Panc1 (cell line): ENCODE measurements at places on chromosomes 5 and 9. TPM values are rescaled to one million over a fixed set of nuclear protein-coding genes. Genes with fewer than 3 reads are reported as not detected.

The GHR gene
- 0.05 TPM for total RNA-seq

The ZBTB26 gene
- total RNA-seq = 4.5 TPM

GRCh38 chr9:109794361-109795012, 14.5 kb downstream of the PALM2AKAP2 start:
- H3K27me3 ChIP-seq = no peaks in the 10 kb centered on the region
- no peak for DNase-seq
- no peaks in the 10 kb centered on the region for H3K36me3 ChIP-seq
- no peaks in the 10 kb centered on the region for H3K4me1 ChIP-seq
- H3K4me3 ChIP-seq = no peak overlapping the region

The FGF18 gene
- 1.7 TPM for total RNA-seq

The GZMA gene
- not detected for total RNA-seq

The FGFR4 gene
- total RNA-seq = 7.5 TPM

- no peak overlapping the region for H3K4me3 ChIP-seq
- no peak for DNase-seq
- H3K27me3 ChIP-seq = no peaks in the 10 kb centered on the region
- no peaks in the 10 kb centered on the region for H3K36me3 ChIP-seq
- H3K27ac ChIP-seq = no peak overlapping the region
These were observed 16.4 kb upstream of the ANXA6 start for GRCh38 chr5:151173711-151174611.

- no peak overlapping the region for H3K4me3 ChIP-seq
- DNase-seq = peak; percentile 4
- no peak overlapping the region for H3K27ac ChIP-seq
- H3K4me1 ChIP-seq = no peaks in the 10 kb centered on the region
- no peaks in the 10 kb centered on the region for H3K36me3 ChIP-seq
These were observed 98.4 kb downstream of the FBXL7 start for GRCh38 chr5:15598294-15598902.

- H3K36me3 ChIP-seq = no peaks in the 10 kb centered on the region
- no peak overlapping the region for H3K4me3 ChIP-seq
- DNase-seq = no peak
- no peaks in the 10 kb centered on the region for H3K4me1 ChIP-seq
- H3K27me3 ChIP-seq = no peaks in the 10 kb centered on the region
These were observed 203.6 kb downstream of the SNX18 start for GRCh38 chr5:54721116-54721515.

DNA sequence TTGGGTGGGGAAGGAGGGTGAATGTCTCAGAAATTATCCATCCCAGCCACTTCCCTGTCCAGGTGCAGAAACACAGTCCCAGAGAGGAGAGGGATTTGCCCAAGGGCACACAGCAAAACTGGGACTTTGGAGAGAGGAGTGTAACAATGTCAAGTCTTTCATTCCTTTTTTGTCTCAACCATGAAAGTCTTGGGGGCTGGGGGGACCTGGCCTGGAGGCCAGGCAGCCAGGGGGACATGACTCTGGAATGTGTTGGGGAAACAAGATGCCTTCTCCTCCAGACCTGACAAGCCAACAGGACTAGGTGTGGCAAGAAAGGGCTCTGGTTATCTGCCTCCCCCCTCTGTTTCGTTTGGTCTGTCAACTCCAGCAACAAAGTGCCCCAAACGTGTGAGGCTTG, 13.9 kb upstream of the HAND1 start:
- peaks cover 21% of the 10 kb centered on the region for H3K27me3 ChIP-seq
- no peak overlapping the region for H3K27ac ChIP-seq

- no peaks in the 10 kb centered on the region for H3K36me3 ChIP-seq
- no peak for DNase-seq
- no peak overlapping the region for H3K4me3 ChIP-seq
- no peaks in the 10 kb centered on the region for H3K4me1 ChIP-seq
- no peak overlapping the region for H3K27ac ChIP-seq
- H3K27me3 ChIP-seq = no peaks in the 10 kb centered on the region
These were observed 47.5 kb downstream of the EXD3 start for GRCh38 chr9:137375321-137376058.

DNA sequence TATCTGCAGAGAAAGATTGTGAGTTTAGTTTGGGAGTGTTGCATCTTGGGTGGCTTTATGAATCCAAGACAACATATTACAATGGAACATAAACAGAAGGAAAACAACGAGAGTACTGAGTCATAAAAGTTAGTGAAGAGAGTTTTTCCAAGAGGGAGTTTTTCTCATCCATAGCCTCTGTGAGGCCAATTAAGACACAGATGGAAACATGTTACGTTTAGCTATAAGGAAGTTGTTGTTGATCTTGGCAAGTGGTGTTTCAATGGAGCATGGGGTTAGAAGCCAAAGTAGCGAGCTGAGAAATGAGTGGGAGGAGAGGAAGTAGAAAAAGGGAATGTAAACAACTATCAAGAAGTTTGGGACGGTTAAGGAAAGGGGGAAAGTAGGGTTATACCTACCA, 53.3 kb upstream of the SPATA31D4 start:
- H3K4me3 ChIP-seq = no peak overlapping the region
- DNase-seq = no peak
- no peaks in the 10 kb centered on the region for H3K36me3 ChIP-seq
- no peaks in the 10 kb centered on the region for H3K4me1 ChIP-seq

The NUTM2G gene
- not detected for total RNA-seq

GRCh38 chr9:109068764-109069163, 51.0 kb downstream of the TMEM245 start:
- H3K27ac ChIP-seq = no peak overlapping the region
- H3K4me3 ChIP-seq = no peak overlapping the region
- peaks cover 7% of the 10 kb centered on the region for H3K36me3 ChIP-seq
- no peak for DNase-seq

DNA sequence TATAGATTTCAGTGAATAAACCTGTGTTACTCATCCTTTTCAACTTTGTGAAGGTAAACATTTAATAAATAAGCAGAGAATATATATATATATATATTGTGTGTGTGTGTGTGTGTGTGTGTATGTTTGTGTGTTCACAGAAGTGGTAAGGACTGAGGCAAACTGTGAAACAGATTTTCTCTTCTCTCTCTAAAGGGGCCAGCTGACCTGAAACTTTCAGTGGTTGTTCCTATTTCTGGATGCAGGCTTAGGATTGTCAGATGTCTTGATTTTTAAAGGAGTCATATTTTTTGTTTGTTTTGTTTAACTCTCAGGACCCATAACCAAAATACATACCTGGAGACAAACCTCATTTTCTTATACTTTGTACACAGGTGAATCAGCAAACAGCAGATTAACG, 714.9 kb upstream of the MEF2C start:
- H3K36me3 ChIP-seq = no peaks in the 10 kb centered on the region
- no peaks in the 10 kb centered on the region for H3K27me3 ChIP-seq
- H3K4me1 ChIP-seq = no peaks in the 10 kb centered on the region
- no peak for DNase-seq
- H3K27ac ChIP-seq = no peak overlapping the region
- no peak overlapping the region for H3K4me3 ChIP-seq

DNA sequence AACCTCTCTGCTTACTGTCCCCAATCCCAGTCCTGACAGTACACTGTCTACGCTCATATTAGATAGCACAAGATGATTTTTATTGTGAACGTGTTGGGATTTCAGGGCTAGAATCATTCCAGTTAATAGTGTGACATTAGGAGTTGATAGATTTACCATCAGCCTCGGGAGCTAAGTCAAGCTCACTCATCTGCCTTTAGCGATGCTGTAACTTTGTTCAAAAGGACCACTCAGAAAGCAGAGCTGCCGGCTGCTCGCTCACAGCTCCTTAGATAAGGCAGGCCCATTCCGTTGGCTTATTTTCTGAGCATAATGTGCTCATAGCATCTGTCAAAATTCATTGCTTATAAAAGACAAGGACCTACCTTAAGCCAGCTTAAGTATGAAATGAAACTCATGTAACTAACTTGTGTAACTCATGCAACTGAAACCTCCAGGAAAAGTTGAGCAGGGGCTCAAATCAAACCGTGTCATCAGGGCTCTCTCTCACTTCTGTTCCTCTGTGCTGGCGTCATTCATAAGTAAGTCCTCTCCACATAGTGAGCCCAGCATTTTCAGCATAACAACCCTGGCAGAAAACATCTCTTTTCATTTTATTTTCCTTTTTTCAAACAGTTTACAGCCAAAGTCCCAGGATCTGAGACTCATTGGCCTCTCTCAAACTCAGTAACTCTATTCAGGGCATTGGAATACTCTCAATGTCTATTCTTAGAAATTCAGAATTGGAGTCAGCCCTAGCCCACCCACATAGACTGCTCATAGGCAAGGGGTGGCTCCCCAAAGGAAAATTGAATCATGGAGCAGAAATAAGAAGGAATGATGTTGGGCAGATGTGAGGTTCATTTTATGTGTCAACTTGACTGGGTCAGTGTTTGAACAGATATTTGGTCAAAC, 208.8 kb downstream of the MAN2A1 start:
- H3K4me1 ChIP-seq = no peaks in the 10 kb centered on the region
- no peak overlapping the region for H3K27ac ChIP-seq
- no peak overlapping the region for H3K4me3 ChIP-seq
- H3K36me3 ChIP-seq = no peaks in the 10 kb centered on the region
- no peaks in the 10 kb centered on the region for H3K27me3 ChIP-seq
- DNase-seq = no peak

GRCh38 chr5:1064383-1065142, 47.3 kb downstream of the SLC12A7 start:
- H3K36me3 ChIP-seq = peaks cover 6% of the 10 kb centered on the region
- no peak overlapping the region for H3K27ac ChIP-seq
- H3K4me3 ChIP-seq = no peak overlapping the region
- H3K27me3 ChIP-seq = no peaks in the 10 kb centered on the region
- no peak for DNase-seq

DNA sequence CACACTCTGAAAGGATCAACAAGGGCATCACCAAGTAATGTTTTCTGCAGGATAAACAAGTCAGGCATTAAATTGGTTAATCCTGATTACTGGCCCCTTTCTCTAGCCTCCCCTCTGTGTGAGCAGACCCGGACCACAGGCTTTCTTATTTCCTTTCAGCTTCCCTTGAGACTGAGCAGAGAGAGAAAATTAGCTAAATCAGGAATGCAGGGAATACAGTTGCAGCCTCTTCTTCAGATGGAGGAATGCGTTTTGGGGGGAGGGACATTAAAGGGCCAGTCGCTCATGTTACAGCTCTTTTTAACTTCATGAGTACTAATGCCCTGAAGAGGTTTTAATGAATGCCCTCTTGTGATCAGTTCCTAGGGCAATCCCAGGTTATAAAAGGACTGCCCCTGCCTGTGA, 19.8 kb downstream of the PCDHAC2 start:
- no peak for DNase-seq
- H3K27me3 ChIP-seq = no peaks in the 10 kb centered on the region
- no peak overlapping the region for H3K27ac ChIP-seq
- no peaks in the 10 kb centered on the region; the same call in 1 of the 2 replicates for H3K36me3 ChIP-seq
- H3K4me1 ChIP-seq = no peaks in the 10 kb centered on the region
- H3K4me3 ChIP-seq = no peak overlapping the region

- no peak overlapping the region for H3K27ac ChIP-seq
- no peak overlapping the region for H3K4me3 ChIP-seq
- no peaks in the 10 kb centered on the region for H3K36me3 ChIP-seq
- H3K27me3 ChIP-seq = no peaks in the 10 kb centered on the region
These were observed 1.8 kb upstream of the WDR31 start for GRCh38 chr9:113341712-113342410.

The SLC45A2 gene
- not detected for total RNA-seq

DNA sequence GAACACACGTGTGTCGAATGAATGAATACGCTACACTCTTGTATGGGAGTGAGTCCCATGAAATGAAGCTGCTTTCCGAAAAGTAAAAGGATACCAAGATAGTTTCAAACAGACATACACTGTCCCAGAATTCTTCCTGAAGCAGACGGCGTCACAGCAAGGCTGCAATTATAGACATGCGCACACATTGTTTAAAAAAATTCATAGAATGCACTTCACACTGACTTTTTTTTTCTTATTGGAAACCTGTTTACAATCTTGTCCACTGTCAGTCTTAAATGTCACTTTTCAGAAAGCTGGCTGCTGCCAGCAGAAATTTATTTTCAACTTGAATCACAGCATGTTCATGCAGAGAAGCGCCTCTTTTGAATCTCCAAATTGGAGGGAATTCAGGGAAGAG, 124.8 kb downstream of the CRB2 start:
- DNase-seq = no peak
- H3K27me3 ChIP-seq = no peaks in the 10 kb centered on the region
- H3K4me3 ChIP-seq = no peak overlapping the region
- no peaks in the 10 kb centered on the region for H3K36me3 ChIP-seq
- no peak overlapping the region for H3K27ac ChIP-seq

DNA sequence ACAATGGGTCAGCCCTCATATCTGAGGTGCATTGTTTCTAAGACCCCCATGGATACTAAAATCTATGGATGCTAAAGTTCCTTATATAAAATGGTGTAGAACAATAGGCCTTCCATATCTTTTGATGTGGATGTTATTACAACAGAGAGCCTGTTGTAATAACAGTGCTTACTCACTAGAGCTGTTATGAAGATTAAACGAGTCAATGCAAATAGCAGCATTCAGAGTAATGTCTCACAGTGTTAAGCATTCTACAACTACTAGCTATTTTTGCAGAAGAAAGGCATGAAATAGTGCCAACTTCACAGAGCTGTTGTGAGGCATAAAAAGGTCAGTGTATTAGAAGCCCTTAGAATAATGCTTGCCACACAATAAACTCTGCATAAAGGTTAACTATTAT, 13.0 kb downstream of the CHSY3 start:
- no peak for DNase-seq
- H3K27ac ChIP-seq = no peak overlapping the region
- no peak overlapping the region for H3K4me3 ChIP-seq
